ENCODE measurements at places on chromosomes 7 and 10. TPM values are rescaled to one million over a fixed set of nuclear protein-coding genes. Genes with fewer than 3 reads are reported as not detected.

The CUBN gene
- total RNA-seq = 0.92 TPM

The TET1 gene
- 3.1 TPM for total RNA-seq

The PLEKHS1 gene
- 0.75 TPM for total RNA-seq

The SEMA3E gene
- total RNA-seq = 19.8 TPM

The OR2A25 gene
- total RNA-seq = not detected

The PRSS2 gene
- total RNA-seq = 94.5 TPM

The RET gene
- total RNA-seq = 1.6 TPM

The PLPP4 gene
- total RNA-seq = 0.60 TPM

The DNAH11 gene
- total RNA-seq = 0.12 TPM

The PRSS37 gene
- not detected for total RNA-seq

The DPP6 gene
- 0.35 TPM for total RNA-seq

The NXPH1 gene
- 0.95 TPM for total RNA-seq

The PNLIPRP3 gene
- total RNA-seq = not detected

The TMEM178B gene
- total RNA-seq = 3.5 TPM
